ENCODE measurements at places on chromosomes 16 and 17.

GRCh38 chr16:84095466-84095865, 21.3 kb downstream of the MBTPS1 start:
- DNase-seq = no peak
- H3K4me3 ChIP-seq = no peak overlapping the region
- H3K27me3 ChIP-seq = no peaks in the 10 kb centered on the region
- no peaks in the 10 kb centered on the region for H3K4me1 ChIP-seq
- H3K36me3 ChIP-seq = peaks cover 38% of the 10 kb centered on the region
- H3K27ac ChIP-seq = no peak overlapping the region

DNA sequence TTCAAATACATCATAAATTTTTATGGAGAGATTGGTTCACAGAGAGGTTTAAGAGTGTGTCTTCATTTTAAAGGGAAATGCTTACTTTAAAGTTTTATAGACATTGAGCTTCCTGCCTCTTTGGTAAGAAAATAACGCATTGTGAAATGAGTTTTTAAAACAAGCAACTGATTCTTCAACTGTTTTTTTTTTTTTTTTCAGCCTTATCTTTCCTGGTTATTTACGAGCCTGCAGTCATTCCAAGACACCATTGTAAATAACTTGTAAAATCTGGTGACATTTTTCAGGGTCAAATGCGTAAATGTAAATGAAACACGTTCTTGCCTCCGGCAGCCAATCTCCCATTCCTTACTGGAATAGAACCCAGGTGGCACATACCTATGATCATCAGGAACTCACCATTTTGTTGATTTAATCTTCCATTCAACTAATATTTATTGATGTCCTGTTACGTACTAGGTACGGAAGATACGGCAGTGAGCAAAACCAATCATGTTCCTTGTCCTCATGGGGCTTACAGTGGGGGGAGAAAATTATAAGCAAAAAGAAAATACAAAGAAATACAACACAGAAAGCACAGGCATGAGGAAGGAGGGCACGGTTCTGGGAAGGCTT, 33.2 kb upstream of the CDYL2 start:
- H3K36me3 ChIP-seq = no peaks in the 10 kb centered on the region
- no peaks in the 10 kb centered on the region for H3K4me1 ChIP-seq
- H3K4me3 ChIP-seq = no peak overlapping the region

- H3K27me3 ChIP-seq = no peaks in the 10 kb centered on the region
- no peak for DNase-seq
- no peak within 1 kb of the TSS for H3K4me3 ChIP-seq
- H3K4me1 ChIP-seq = no peaks in the 10 kb centered on the region
- H3K27ac ChIP-seq = peak within 1 kb of the TSS; percentile 56
Observed at GRCh38 chr16:28931801-28932225, at the start of gene CD19. CD19 (plus strand) TSS chr16:28931971; CDS start chr16:28932001, 30 bp downstream.

GRCh38 chr16:74677868-74678267, 11.2 kb upstream of the RFWD3 start:
- peaks cover 34% of the 10 kb centered on the region for H3K27me3 ChIP-seq
- H3K4me3 ChIP-seq = no peak overlapping the region
- H3K36me3 ChIP-seq = no peaks in the 10 kb centered on the region
- DNase-seq = no peak
- peaks cover 1% of the 10 kb centered on the region for H3K4me1 ChIP-seq

DNA sequence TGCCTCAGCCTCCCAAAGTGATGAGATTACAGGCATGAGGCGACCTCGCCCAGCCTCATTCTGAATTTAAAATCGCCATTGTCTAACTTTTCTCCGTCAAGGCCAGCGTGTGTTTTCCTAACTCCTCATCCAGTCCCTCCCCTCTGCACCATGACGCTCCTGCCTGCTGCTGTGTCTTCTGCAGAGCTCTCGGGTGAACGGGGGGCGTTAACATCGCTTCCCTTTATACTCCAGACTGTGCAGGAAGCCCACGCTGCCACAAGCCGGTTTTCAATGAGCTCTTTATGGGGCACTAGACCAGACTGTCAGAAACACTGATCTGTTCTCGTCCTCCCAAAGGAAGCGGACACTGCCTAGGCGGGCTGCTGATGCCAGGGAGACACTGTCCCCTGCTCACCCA, 13.2 kb downstream of the AANAT start:
- peak overlapping the region; percentile 5 for H3K27ac ChIP-seq
- no peaks in the 10 kb centered on the region for H3K4me1 ChIP-seq
- H3K4me3 ChIP-seq = no peak overlapping the region

GRCh38 chr16:10907757-10908045, 30.7 kb downstream of the CIITA start:
- DNase-seq = no peak
- H3K36me3 ChIP-seq = no peaks in the 10 kb centered on the region
- H3K27ac ChIP-seq = no peak overlapping the region
- peaks cover 20% of the 10 kb centered on the region for H3K27me3 ChIP-seq
- no peak overlapping the region for H3K4me3 ChIP-seq

- peaks cover 16% of the 10 kb centered on the region for H3K36me3 ChIP-seq
- DNase-seq = no peak
- no peak overlapping the region for H3K27ac ChIP-seq
- H3K27me3 ChIP-seq = no peaks in the 10 kb centered on the region
- H3K4me3 ChIP-seq = no peak overlapping the region
- peaks cover 5% of the 10 kb centered on the region for H3K4me1 ChIP-seq
Observed at GRCh38 chr16:67040166-67040565, 11.2 kb downstream of the CBFB start.

DNA sequence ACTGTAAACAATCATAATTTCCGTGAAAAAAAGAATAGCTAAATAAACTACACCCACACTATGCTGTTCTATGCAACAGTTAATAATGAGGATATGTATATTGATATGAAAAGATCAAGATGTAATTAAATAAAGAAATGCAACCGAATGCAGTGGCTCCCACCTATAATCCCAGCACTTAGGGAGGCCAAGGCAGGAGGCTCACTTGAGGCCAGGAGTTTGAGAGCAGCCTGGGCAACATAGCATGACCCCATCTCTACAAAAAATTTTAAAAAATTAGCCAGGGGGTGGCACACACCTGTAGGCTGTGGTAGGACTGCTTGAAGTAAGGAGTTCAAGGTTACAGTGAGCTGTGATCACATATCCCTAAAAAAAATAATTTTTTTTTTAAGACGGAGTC, 14.9 kb downstream of the CENPV start:
- H3K27me3 ChIP-seq = no peaks in the 10 kb centered on the region
- no peak overlapping the region for H3K27ac ChIP-seq
- H3K36me3 ChIP-seq = peaks cover 10% of the 10 kb centered on the region

- peaks cover 44% of the 10 kb centered on the region for H3K4me1 ChIP-seq
- DNase-seq = no peak
- peak overlapping the region; percentile 40 for H3K4me3 ChIP-seq
- peaks cover 30% of the 10 kb centered on the region for H3K36me3 ChIP-seq
Observed at GRCh38 chr17:321386-321941, 31.1 kb downstream of the RPH3AL start.

- H3K4me3 ChIP-seq = no peak overlapping the region
- H3K27me3 ChIP-seq = peaks cover 20% of the 10 kb centered on the region
- no peak overlapping the region for H3K27ac ChIP-seq
- DNase-seq = no peak
Observed at GRCh38 chr17:4786516-4786915, 352 bp upstream of the VMO1 start.

DNA sequence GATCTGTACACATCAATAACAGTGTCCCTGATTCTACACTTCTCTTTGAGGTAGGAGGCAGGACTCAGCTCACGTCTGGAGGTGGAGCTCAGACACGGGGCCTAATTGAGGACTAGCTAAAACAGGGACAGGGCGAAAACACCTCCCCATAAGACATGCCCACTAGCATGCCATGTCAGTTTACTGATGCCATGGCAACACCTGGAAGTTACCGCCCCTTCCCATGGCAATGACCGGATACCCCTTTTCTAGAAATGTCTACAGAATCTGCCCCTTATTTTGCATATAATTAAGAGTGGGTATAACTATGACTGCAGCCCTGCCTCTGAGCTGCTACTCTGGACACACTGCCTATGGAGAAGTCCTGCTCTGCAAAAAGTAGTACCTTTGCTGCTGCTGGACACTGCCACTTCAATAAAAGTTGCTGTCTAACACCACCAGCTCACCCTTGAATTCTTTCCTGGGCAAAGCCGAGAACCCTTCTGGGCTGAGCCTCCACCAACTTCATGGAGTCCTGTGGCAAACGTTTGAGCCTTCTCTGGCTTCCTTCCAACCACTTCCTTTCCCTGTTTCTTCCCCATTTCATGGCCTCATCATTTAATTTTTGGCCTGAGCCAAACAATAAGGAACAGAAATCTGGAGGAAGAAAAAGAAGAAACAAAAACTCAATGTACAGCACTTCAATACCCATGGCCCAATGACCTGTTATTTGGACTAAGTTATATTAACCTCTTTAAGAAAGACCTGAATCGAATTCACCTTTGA, 21.0 kb downstream of the PHB1 start:
- no peak for DNase-seq
- H3K4me1 ChIP-seq = peaks cover 18% of the 10 kb centered on the region

DNA sequence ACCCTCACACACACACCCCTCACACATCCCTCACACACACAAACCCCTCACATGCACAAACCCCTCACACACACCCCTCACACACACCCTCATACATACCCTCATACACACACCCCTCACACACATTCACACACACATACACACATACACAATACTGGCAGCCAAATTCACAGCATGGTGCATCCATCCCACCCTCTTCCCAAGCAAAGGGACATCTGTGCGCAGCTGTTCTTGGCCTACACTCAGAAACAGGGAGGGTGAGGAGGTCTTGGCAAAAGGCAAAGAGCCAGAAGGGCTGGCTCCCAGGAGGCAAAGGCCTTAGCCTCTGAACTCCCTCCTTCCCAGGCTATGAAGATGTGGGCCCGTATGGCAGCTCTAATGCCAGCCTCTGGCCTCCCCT, 23.4 kb downstream of the C17orf67 start:
- no peaks in the 10 kb centered on the region for H3K36me3 ChIP-seq
- peaks cover 16% of the 10 kb centered on the region for H3K4me1 ChIP-seq
- no peak for DNase-seq
- H3K27ac ChIP-seq = no peak overlapping the region
- H3K27me3 ChIP-seq = no peaks in the 10 kb centered on the region
- H3K4me3 ChIP-seq = no peak overlapping the region

DNA sequence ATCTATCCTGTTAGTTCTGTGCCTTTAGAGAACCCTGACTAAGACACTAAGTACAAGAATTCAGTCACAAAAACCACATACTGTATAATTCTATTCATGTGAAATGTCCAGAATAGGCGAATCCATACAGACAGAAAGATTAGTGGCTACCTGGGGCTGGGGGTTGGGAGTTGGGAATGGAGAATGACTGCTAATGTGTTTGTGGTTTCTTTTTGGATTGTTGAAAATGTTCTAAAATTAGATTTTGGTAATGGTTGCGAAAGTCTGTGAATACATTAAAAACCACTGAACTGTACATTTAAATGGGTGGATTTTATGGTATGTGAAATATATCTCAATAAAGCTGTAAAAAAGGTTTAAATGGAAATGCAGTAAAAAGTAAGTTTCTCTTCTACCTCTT, 80.4 kb upstream of the AKTIP start:
- H3K36me3 ChIP-seq = no peaks in the 10 kb centered on the region
- no peak for DNase-seq
- H3K4me3 ChIP-seq = no peak overlapping the region
- no peaks in the 10 kb centered on the region for H3K4me1 ChIP-seq
- H3K27me3 ChIP-seq = no peaks in the 10 kb centered on the region

- H3K27ac ChIP-seq = no peak overlapping the region
- no peaks in the 10 kb centered on the region for H3K36me3 ChIP-seq
- no peaks in the 10 kb centered on the region for H3K4me1 ChIP-seq
- peaks cover 7% of the 10 kb centered on the region for H3K27me3 ChIP-seq
- no peak overlapping the region for H3K4me3 ChIP-seq
- DNase-seq = no peak
Observed at GRCh38 chr17:6352016-6352415, 82.9 kb downstream of the AIPL1 start.

GRCh38 chr17:61410141-61411010, 10.7 kb downstream of the TBX2 start:
- H3K36me3 ChIP-seq = peaks cover 17% of the 10 kb centered on the region
- peak overlapping the region; percentile 76 for H3K4me3 ChIP-seq
- peak overlapping the region; percentile 90 for H3K27ac ChIP-seq
- peaks cover 3% of the 10 kb centered on the region for H3K27me3 ChIP-seq
- peak; percentile 94 for DNase-seq
- H3K4me1 ChIP-seq = peaks cover 57% of the 10 kb centered on the region

- H3K27ac ChIP-seq = no peak overlapping the region
- peaks cover 2% of the 10 kb centered on the region for H3K4me1 ChIP-seq
- peaks cover 8% of the 10 kb centered on the region for H3K36me3 ChIP-seq
- no peak overlapping the region for H3K4me3 ChIP-seq
- no peak for DNase-seq
Observed at GRCh38 chr16:2244926-2245795, 6.2 kb downstream of the ECI1 start.

GRCh38 chr16:88602091-88602490, 31.9 kb downstream of the ZC3H18 start:
- H3K4me3 ChIP-seq = no peak overlapping the region
- DNase-seq = no peak
- no peak overlapping the region for H3K27ac ChIP-seq
- peaks cover 37% of the 10 kb centered on the region for H3K36me3 ChIP-seq
- no peaks in the 10 kb centered on the region for H3K27me3 ChIP-seq

Measured in mesothelial cell of epicardium (in vitro differentiated cells).